ENCODE measurements at places on chromosomes 5 and 9.

- DNase-seq = no peak
Observed at GRCh38 chr9:134214386-134214765, 50.0 kb upstream of the RNU6ATAC start.

GRCh38 chr5:1099926-1100663 is 11.8 kb downstream of the SLC12A7 start:
- no peak for DNase-seq

DNA sequence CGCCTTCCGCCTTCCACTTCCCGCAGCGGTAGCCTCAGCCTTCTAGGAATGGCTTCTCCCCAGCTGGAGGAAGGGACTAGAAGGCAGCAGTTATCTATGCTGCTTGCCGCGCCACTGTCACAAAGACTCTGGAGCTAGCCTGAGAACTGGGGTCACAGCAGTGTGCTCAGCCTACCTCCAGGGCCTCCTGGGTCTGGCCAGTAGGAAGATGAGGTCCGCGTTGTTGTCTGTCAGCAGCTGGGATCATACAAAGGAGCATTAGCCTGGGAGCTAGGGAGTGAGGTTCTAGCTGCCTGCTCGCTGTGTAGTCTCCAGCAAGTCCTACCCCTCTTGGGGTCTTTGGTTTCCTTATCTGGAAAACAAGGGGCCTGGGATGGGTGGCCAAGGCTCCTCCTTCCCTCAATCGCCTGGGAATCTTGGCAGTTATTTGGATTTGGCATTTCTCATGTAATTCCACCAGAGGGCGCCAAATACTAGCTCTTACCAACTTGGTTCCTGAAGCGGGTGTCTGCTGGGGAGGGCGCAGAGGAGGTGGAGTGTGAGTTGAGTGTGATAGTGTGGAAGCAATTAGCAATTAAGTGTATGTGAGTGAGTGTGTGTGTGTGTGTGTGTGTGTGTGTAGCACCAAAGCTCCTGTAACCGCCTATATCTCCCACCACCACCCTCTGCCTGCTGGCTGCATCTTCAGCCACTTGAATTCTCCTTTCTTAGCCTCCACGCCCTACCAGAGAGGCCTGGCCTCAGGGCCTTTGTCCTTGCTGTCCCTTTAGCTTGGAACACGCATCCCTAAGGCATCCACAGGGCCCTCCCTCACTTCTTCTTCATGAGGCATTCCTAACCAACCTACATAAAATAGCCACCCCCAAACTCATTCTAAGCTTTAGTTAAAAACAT is 97.1 kb downstream of the ENTREP1 start:
- peak; percentile 51 for DNase-seq

GRCh38 chr5:76490960-76491359 is 87.9 kb downstream of the IQGAP2 start:
- DNase-seq = no peak

GRCh38 chr5:163773226-163773625 is 267.8 kb downstream of the MAT2B start:
- no peak for DNase-seq

DNA sequence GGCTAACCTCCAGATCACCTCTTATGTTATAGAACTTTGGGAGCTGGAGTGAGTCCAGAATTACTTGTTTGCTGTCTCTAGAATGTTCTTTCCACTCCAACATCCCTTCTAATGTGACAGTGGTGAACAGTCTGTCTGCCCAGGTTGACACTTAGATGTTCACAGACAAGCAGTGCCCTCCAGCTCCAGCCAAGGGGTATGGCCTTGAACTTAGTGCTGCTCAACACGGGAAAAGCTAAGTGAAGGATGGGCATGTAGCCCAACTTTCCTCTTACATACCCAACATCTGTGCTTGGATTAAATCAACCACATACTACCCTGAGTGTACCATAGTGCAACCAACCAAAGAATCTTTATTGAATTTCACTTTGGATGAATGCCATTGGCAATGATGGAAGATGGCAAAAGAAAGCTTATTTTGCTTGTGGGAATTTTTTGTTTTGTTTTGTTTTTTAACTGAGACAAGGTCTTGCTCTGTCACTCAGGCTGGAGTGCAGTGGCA is 201.2 kb downstream of the NXNL2 start:
- DNase-seq = no peak

- DNase-seq = no peak
Observed at GRCh38 chr9:125088752-125089151, 54.6 kb downstream of the SCAI start.

DNA sequence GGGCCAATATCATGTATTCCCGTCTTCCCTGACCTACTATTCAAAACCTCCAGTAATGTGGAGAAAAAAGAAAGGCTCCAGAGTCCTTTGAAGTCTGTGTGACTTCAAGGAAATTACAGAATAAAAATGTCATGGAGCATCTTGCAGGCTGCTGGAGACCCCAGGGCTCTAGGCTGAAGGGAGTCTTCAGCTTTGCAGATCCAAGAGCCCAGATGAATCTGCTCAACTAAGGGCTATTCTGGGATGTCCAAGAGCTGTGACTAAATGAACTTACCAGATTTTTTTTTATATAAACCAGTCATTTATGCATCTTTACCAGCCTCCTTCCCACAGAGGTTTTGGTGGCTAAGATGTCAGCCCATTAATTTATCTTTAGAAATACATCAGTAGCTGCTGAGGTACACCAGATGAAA is 167.3 kb downstream of the MUSK start:
- no peak for DNase-seq

- DNase-seq = no peak
Observed at GRCh38 chr5:62717301-62717933, 138.8 kb downstream of the LRRC70 start.

DNA sequence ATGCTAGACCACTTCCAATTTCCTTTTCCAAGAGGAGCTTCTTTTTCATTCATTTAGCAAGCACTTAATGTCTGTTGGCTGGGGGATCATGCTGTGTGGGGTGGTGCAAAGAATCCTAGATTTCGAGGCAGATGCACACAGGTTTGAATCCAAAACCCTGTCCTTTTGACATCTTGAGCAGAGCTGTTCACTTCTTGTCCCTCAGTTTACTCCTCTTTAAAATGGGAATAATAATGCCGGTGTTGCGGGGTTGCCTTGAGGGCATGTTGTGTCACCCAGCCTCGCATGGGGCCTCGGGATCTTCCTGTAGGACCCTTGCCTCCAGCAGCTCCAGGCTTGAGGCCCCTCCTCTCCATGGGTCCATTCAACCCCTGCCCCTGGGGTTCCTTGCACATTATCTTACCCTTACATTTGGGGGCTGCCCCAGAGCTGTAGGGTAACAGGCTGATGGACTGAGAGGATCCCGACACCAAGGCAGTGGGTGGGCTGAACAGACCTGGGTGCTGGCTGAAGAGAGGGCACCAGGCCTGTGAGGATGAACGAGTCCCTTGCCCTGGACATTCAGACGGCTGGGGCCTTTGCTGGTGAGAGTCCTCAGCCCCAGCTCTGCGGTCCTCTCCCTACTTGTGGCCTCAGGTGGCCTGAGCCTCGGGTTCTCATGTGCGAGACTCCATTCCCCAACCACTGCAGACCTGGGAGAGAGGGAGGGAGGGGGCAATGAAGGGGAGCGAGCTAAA is 145.8 kb downstream of the BARX1 start:
- DNase-seq = no peak

DNA sequence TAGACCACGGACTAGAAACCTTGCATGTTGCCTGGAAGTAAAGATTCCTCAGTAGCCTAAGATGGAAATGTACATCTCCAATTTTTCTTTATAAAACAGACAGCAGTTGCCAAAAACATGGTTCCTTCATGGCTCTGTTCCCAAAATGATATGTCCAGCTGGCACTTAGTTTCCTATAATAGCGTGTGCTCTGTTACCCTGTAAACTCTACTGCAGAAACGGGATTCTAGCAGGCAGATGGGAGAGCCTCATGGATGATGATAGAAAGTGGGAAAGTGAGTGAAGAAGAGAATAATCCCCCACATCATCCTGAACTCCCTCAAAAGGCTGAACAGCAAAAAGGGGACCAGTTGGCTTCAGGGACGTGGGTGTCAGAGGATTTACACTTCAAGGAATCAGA is 118.2 kb downstream of the FRMD3 start:
- no peak for DNase-seq

DNA sequence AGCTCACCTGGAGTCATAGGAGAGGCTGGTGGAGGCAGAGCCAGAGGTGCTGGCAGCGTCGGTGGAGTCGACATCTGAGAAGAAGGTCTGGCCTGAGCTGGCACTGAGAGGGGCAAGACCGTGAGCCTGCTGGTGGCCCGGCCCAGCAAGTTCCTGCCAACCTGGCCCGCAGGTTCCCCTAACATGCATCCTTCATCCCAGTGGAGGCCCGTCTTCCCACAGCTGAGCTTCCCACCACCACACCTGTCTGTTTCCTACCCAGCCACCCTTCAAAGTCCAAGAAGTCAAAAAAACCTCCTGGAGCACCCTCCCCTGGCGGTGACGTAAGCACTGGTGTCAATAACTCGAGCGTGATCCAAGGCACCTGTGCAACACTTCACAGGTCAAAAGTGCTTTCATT is 16.9 kb downstream of the PHF19 start:
- DNase-seq = no peak

GRCh38 chr5:60185231-60186099 is 291.9 kb upstream of the PDE4D start:
- no peak for DNase-seq

DNA sequence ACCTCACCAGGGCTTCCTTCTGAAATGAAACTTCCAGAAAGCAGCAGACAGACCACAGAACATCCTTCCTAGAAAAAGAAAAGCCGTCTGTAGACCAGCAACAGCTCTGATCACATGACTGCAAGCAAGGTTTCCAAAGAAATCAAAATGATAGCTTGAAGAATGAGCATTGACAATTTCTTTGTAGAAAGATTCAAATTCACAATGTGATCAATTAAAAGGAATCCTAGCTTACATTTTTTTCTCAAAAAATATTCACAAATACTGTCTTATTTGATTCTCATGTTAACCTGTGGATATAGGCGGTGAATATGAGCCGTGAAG is 144.9 kb downstream of the MTX3 start:
- DNase-seq = no peak

- no peak for DNase-seq
Observed at GRCh38 chr5:1510631-1511030, 13.1 kb downstream of the LPCAT1 start.

DNA sequence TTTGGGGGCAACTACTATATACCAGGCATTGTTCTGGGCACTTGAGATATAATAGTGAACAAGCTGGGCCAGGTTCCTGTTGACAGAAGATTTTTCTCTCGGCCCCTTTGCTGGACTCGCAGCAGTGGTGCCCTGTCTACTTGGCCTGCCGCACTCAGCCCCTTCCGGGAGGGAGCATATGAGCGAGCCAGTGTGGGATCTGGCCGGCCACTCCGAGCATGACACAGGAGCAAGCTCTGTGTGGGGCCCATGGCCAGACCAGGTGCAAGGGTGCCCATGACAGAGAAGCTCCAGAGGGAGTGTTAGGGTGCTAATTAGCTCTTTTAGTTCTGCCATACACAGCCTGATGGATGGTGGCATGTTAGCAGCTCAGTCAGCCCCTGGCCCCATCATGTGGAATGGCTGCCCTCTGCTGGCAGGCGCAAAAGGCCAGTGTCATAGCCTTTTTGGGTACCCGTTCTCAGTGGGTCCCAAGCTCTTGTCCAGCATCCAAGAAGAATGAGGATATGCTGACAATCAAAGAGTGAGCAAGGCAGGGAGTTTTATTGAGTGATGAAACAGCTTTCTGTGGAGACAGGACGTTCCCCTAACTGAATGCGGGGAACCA is 9.3 kb upstream of the KIF4B start:
- DNase-seq = peak; percentile 21

DNA sequence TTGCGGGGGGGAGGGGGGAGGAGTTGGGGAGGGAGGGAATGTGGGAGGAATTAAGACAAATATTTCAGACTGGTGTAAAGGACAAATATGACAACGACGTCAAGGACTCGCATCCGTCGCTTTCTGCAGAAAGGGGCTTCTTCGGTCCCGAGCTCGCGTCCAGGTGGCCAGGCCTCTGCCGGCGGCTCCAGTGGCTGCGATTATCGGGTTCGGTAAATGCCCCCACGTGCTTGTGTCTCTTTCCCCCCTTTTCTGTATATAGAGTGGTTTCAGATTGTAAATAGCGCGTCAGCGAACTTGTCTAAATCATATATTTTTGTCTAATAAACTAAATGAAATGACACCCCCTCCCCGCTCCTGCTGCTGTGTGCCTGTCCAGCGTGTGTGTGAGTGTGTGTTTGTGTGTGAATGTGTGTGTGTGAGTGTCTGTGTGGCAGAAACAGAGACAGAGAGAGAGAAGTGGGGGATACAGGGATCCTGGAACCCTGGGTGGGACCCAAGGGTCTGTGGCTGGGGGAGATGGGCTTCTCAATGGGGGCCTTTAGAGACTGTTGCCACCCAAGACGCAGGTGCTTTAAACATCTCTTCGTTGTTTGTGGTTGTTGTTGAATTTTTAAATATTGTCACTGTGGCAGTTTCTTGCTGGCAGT is 5.6 kb downstream of the IRX1 start:
- no peak for DNase-seq

DNA sequence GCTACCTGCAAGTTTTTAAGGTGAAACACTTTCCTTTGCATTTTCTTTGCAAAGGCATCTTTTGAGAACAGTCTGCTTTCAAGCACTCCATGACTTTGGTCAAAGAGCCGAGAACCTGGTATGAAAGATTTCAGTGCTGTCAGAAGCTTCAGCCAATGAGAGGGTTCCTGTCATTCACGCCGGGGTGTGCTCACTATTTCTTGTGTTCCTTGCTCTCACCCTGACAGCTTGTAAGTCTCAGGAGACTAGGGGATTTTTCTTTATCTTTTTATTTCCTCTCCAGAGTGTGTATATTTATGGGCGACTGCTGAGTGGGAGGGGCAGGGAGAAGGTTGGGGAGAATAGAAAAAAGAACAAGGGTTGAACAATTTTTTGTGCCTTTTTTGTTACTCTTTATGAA is 334.0 kb downstream of the PSAT1 start:
- no peak for DNase-seq

GRCh38 chr9:34991607-34992375 is 2.2 kb downstream of the DNAJB5 start:
- DNase-seq = no peak

DNA sequence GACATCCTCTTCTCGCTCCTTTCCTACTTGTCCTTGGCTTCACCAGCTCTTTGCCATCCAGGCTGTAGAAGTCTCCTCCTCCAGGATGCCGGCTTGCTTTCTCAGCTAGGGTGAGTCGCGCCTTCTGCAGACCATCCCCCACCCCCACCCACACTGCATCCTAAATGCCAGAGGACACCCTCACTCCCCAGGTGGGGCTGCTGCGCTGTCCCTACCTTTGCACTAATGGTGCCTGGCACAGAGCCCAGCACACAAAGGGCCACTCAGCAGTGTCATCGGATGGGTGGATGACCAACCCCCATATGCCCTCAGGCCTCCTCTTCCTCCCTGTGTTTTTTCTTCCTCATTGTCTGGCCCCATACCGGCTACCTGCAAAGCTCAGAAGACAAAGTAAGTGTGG is 14.8 kb downstream of the IL9 start:
- DNase-seq = no peak

DNA sequence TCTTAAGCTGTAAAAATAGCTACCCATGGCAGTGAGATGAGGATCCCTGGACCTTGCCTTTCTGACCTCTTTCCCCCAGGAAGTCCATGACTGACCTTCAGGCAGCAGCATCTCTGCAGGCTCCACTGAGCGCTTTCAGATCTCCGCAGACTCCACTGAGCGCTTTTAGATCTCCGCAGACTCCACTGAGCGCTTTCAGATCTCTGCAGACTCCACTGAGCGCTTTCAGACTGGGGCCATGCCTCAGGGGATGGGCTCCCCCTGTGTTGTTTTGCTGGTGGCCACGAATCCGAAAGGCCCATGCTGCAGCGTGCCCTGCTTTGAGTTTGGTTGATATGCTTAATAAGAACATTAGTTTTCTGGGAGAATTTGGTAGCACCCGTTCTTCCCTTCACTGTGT is 254.2 kb downstream of the FANCC start:
- DNase-seq = no peak

Data from stimulated activated CD4-positive, alpha-beta T cell treated with anti-CD3 and anti-CD28 coated beads, Interleukin-4, amount 100 ng/mL, for 24 hours (primary cell).